Lung (tissue), 17 donors: ENCODE measurements at places on chromosomes 16 and 17. TPM values are rescaled to one million over a fixed set of nuclear protein-coding genes. Genes with fewer than 3 reads are reported as not detected.

The SLC16A5 gene
- 36.7 TPM for total RNA-seq

The CLEC18A gene
- 1.6 TPM for total RNA-seq

The TMEM100 gene
- total RNA-seq: 92.1 TPM

The KRTAP4-3 gene
- not detected for total RNA-seq

The KIFC3 gene
- 84.6 TPM for total RNA-seq

The EFTUD2 gene
- 90.1 TPM for total RNA-seq

The CENPN gene
- 7.4 TPM for total RNA-seq

The CDH13 gene
- 12.3 TPM for total RNA-seq

The NME2 gene
- total RNA-seq: 90.2 TPM

The MT1M gene
- total RNA-seq: 0.88 TPM

The TNP2 gene
- total RNA-seq: not detected

The KRT28 gene
- not detected for total RNA-seq

The ACSM2A gene
- total RNA-seq: not detected

The C17orf107 gene
- 4.5 TPM for total RNA-seq

The MAPK7 gene
- total RNA-seq: 45.7 TPM

The ESRP2 gene
- total RNA-seq: 43.8 TPM

The DNAAF8 gene
- total RNA-seq: 11.3 TPM

The ABCC3 gene
- 46.4 TPM for total RNA-seq

The SPDYE4 gene
- total RNA-seq: not detected

The DNAI2 gene
- total RNA-seq: 14.2 TPM

The STAC2 gene
- total RNA-seq: 1.7 TPM

The GFAP gene
- total RNA-seq: 0.25 TPM

The ZG16B gene
- 6.1 TPM for total RNA-seq

The MLLT6 gene
- 108 TPM for total RNA-seq

The CSH2 gene
- not detected for total RNA-seq

The KLHL10 gene
- total RNA-seq: 0.09 TPM
